ENCODE measurements at places on chromosomes 5 and 9. TPM values are rescaled to one million over a fixed set of nuclear protein-coding genes. Genes with fewer than 3 reads are reported as not detected.

DNA sequence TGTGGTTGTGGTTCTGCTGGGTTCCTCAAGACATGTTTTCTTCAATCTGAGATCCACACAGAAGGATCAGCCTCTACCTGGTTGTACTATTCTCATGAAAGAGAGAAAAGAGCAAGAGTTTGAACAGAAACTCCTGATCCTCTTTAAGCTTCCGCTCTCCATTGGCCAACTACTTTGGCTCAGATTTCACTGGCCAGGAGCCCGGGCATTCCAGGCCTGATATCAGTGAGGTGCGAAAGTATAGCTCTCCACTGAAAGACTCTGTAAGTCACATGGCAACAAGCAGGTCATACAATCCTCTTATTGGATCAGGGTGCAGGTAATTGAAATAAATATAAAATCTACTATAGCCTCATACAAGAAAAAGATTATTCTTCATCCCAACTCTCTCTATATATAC is 920.5 kb downstream of the TLE4 start:
- no peak for DNase-seq

DNA sequence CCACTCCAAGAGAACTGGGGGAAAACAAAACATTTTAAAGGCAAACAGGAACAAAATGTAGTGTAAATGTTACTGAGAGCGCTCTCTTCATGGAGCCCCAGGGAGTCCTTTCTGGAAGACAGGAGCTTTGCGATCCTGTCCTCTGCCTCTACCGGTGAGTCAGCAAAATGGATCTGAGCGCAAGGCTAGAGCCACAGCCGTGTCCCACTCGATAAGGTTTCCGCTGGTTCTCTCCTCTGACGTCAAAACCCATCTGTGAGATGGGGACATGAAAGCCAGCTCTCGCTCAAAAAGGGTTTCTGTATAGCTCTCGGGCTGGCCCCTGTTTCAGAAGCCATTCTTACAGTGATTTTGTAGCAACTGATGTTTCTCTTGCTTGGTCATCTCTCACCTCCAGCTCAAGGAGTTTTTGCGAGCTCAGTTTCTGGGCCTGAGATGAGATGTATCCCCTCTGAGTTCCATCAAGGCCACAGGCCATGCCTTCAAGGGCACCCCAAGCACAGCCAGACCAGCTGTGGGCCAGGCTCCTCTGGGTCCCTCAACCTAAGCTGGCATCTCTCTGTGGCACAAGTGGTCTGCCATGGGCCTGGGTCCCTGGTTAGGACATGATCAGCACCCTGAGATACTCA is 101.6 kb downstream of the FSTL4 start:
- no peak for DNase-seq

- DNase-seq: no peak
Measured at GRCh38 chr5:17220469-17220868, 3.0 kb downstream of the BASP1 start.

DNA sequence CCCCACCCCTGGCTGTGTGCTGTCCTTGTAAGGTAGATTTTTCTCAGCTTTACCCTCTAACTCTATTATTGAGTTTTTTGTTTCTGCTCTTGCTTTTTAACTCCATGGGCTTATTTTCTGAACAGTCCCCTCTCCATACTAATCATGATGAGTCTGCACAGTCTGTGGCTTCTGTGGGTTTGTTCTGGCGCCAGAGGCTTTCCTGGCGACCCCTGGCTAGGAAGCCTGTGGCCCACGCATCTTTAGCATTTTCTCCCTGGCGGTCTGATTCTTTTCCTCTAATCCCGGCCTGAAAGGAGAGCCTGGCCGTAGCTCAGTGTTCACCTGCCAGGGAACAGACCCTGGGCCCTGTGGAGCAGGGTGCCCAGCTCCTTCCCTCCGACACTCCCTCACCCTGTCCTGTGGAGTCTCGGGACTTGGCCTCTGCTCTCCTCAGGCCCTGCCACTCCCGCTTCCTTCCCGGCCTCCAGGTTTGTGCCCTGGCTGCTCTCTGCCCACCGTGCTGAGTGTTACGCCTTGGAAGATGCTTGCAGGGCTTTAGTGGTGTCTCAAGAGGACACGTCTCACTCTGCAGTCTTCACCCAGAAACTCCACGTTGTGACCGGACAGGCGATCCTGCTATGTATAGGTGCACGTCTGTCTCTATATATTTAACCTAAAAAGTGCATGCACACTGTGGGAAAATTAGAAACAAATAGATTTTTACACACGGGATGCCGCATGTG is 31.7 kb upstream of the LRRC14B start:
- DNase-seq: no peak

GRCh38 chr9:132443951-132444607 is 34.1 kb downstream of the CFAP77 start:
- DNase-seq: no peak

DNA sequence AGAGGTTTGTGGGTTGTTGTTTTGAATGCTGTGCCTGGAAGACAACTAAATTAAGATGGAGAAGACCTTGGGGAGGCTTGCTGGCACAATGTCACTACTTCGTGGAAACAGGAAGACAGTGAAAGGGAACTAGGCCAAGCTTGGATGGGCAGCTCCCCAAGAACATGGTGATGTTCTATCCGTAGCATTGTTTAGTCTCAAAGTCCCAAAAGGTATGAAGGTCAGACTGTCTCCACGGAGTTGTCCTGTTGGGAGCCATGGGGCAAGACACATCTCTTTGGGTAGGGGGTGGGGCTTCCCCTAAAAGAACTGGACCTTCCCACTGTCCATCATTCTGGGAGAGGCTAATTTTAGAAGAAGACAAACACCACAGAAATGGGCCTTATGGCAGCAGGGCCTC is 140.5 kb downstream of the ENTREP1 start:
- no peak for DNase-seq

DNA sequence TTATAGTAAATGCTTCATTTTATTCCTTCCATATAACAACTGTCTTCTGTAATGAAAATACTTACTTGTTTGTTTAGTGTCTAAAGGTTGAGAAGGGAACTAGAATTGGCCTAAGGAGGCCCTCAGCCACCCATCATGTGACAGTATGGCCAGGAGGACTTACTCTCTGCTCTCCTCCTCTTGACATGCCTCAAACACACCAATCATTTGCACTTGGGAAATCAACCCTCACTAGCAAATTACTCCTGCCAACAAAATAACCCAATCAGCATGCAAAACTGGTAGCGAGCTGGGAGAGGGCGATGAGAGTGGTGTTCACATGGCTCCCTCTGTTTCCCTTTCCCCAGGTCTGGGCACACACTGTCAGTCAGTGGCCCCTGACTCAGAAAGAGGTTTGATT is 58.6 kb upstream of the MEF2C start:
- DNase-seq: no peak

GRCh38 chr5:109865637-109866036 is 175.9 kb downstream of the MAN2A1 start:
- no peak for DNase-seq

DNA sequence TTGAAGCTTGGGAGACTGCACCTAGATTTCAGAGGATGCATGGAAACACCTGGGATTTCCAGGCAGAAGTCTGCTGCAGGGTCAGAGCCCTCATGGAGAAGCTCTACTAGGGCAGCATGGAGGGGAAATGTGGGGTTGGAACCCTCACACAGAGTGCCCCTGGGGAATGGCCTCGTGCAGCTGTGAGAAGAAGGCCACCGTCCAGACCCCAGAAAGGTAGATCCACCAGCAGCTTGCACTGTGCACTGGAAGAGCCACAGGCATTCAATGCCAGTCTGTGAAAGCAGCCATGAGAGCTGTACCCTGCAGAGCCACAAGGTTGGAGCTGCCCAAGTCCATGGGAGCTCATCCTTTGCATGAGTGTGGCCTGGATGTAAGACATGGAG is 285.3 kb upstream of the FAM174A start:
- DNase-seq: no peak

DNA sequence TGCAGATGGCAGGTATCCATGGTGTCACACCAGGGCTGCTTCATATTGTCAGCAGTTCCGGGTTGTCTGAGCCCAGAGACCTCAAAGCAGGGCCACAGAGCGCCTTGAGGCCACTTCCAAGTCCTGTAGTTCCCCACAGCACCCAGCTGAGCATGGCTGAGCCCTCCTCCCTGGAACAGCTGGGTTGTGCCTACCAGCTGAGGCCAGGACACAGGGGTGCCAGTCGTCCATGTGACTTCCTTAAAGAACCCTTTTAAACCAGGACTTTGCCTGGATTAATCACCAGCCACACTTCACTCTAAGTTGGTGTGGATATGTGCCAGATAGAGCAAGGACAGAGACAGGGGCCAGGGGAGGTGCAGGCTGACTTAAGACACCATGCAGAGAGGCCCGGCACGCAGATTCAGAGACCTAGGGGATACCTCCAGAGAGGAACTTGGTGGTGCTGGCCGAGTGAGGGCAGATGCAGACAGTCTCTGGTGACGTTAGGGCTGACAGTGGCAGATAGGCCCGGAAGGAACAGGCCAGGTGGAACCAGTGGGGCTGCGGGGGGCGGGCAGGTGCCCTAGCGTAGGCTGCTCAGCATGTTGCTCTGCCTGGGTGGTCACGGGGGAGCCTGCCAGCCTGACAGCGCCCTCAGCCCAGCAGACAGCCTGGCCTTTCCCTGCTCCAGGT is 142.7 kb downstream of the CACNA1B start:
- DNase-seq: no peak

- no peak for DNase-seq
Measured at GRCh38 chr5:176531902-176532493, 5.2 kb downstream of the RNF44 start.

DNA sequence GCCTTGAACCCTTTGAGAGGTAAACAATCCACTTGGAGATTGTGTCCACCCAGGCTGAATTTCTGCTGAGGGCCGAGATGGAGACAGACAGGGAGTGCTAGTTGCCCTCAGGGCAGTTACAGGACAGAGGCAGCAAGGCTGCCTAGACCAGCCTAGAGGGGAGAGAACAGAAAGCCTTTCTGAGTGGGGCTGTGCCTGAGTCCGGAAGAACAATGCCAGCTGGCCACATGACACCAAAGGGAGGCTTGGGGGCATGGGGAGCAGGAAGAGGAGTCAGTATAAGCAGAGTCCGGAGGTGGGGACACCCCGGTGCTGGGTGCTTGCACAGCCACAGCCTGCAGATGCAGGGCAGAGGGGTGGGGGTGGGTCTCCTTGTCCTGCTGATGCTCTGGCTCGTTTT is 145.7 kb downstream of the CFAP90 start:
- DNase-seq: no peak

GRCh38 chr9:38088006-38088925 is 19.2 kb upstream of the SHB start:
- DNase-seq: peak; percentile 88

GRCh38 chr5:146618434-146618833 is 102.4 kb upstream of the GPR151 start:
- no peak for DNase-seq

DNA sequence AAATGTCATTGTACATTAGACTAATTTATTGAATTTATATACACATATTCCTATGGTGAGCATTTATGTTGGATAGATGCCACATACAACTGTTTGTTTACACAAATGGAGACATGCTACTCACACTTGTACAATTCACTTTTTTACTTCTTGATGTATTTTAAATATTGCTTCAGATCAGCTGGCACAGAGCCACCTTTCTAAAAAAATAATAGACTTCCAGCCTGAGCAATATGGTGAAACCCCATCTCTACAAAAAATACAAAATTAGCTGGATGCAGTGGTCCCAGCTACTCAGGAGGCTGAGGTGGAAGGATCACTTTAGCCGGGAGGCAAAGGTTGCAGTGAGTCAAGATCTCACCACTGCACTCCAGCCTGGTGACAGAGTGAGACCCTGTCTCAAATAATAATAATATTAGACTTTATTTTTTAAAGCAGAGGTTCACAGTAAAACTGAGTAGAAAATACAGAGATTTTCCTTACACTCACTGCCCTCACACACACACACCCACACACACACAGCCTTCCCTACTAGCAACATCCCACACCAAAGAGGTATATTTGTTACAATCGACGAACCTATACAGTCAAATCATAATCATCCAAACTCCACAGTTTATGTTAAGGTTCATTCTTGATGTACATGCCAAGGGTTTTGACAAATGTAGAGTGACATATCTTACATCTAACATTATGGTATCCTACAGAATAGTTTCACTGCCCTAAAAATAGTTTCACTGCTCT is 16.5 kb upstream of the ADRB2 start:
- DNase-seq: no peak

DNA sequence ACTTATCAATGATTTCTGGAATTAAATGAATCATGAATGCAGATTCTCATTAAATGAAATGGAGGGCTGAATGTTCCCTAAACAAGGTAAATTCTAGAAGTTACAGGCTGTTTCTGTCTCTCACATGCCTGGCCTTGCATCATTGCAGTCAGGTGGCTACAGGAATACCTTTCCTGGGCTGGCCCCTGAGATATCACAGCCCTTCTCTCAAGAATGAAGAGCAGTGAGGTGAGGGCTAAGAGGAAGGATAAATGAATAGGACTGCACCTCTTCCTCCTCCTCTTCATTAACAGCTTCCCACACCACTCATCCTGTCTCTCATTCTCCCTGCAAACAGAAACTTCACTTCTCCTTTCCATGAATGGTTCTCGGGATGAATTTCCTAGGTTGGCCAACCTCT is 22.5 kb downstream of the ARHGEF28 start:
- DNase-seq: no peak

DNA sequence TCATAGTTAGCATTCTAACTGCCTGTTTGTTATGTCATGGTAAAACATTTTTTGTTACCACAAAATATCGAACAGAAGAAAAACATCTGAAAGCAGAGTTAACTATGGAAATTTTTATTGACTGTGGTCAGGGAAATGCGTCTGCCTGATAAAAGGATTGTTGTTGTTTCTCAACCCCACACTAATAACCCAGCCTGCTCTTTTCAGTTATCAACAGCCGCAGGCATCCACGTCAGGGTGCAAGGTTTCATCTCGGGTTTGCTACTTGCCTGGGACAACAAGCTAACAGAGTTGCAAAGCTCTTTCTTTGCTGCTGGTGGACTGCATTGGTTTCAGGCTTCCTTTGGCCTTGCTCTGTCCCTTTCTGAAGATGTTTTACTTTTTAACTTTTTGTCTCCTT is 969.2 kb downstream of the CDH18 start:
- DNase-seq: no peak

- no peak for DNase-seq
Measured at GRCh38 chr9:69937833-69938535, 105.7 kb upstream of the MAMDC2 start.

- no peak for DNase-seq
Measured at GRCh38 chr5:126274076-126274762, 149.0 kb upstream of the GRAMD2B start.

GRCh38 chr5:133225671-133226152 is 173.9 kb downstream of the HSPA4 start:
- no peak for DNase-seq

The SLC1A3 gene
- 8.8 TPM for total RNA-seq

The SPINK13 gene
- not detected for total RNA-seq

The SREK1 gene
- total RNA-seq: 85.8 TPM

The ADRB2 gene
- 4.0 TPM for total RNA-seq

The ANKRD34B gene
- total RNA-seq: not detected

The GRM6 gene
- not detected for total RNA-seq

The TRPM6 gene
- total RNA-seq: 0.14 TPM

The IFNA4 gene
- not detected for total RNA-seq

The FOXD4 gene
- total RNA-seq: 0.05 TPM

The PHF24 gene
- total RNA-seq: 0.05 TPM

The MAP1B gene
- 0.93 TPM for total RNA-seq

The ITK gene
- 0.47 TPM for total RNA-seq

The TLR4 gene
- total RNA-seq: 14.5 TPM

The RFESD gene
- 1.1 TPM for total RNA-seq

The LCN6 gene
- total RNA-seq: not detected

All from liver (tissue), 10 donors.